ENCODE measurements at places on chromosomes 7 and 10.

DNA sequence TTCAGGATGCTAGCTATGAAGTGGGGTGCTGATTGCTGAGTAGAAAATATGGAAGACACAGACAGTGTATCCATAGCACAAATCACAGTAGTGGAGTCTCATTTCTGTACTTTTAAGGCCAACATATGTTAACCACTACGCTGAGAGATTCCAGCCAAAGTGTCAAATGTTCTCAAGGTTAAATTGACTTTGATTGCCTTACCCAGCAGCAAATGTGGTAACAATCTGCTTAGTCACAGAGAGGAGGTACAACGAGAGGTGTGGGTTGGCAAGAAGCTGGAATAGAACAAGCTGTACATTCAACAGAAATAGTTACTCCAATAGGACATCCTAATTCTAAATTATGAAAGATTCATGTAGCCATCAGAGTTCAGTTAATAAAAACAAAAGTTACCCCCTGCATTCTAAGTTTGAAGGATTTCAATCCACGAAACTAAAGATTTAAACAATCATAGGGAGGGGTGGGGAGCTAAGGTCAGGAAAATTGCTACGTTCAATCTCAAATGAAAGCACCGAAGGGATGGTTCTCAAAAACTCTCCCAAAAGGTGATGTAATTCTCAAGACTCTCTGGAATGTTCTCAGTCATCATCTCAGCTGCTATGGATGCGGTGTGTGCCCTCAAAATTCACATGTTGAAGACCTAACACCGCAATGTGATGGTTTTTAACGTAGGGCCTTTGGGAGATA lies 137.0 kb downstream of the ETV1 start:
- no peak for DNase-seq

DNA sequence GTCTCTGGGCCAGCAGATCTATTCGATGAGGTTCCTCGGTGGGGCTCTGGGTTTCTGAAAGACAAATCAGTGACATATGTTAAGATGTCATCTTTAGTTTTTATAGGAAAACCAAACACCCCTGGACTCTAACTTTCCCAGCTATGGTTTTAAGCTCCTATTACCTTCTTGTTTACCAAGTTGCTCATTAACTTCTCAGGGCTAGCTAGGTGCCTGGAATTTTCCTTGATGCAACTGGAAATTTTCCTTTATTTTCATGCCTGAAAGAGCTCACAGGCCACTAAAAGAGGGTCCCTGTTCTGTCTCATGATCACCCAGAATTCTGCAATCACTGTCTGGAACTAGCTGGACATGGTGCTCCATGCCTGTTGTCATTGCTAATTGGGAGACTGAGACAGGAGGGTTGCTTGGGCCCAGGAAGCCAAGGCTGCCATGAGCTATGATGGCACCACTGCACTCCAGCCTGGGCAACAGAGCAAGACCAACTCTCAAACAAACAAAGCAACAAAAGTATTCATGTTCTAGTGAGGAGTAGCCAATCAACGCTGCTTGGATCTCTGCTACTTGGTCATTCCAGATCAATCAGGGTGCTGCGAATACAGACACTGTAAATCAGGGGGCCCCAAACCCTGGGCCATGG lies 1173.5 kb upstream of the AUTS2 start:
- no peak for DNase-seq

- no peak for DNase-seq
Measured at GRCh38 chr10:79372871-79373270, 25.6 kb downstream of the PPIF start.

DNA sequence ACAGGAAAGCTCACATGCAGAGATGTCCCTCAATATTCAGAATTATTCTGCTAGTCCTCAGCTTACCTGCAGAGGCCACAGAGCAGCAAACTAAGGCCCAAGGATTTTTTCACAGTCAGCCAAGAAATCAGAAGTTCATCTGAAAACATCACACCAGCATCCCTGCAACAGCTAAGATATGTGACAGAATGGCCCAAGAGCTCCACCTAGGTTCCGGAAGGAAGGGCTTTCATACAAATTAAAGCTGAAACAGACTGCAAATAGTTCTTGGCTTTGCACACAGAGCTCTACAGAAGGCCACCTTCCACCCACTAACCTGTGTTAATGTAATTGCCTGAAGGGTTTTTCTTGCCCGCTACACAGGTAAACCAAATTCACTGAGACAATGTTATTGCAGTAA lies 438.8 kb upstream of the C7orf33 start:
- DNase-seq, result no peak

- DNase-seq, result no peak
Measured at GRCh38 chr10:99523251-99523773, 9.4 kb upstream of the NKX2-3 start.

DNA sequence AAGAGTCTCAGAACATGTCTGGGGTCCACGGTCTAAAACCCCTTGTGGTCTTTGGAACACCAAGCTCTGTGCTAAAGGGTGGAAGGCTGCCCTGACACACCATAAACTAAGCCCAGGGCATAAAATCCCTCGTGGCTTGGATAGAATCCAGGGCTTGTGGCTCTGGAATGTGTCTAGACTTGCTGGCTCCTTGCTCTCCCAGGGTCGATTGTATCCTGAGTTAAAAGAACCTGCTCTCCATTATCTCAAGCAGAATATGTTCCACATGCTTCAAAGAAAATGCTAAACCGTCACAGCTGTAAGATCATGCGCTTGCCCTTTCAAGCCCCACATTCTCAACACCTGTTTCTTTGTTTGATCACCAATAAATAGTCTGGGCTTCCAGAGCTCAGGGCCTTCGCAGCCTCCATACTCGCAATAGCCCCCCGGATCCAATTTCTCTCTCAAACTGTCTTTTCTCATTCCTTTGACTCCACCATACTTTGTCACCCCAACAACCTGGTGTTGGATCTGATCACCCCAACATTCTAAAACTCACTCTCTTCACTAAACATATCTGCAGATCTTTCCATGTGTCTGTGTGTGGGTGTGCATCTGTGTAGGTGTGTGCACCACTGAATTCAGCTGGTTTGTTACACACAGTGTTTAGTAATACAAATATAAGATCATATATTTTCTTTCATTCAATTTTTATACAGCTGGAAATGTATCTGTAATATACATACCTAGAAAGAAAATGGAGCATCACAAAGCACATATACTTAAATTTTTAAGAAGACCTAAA lies 238.5 kb downstream of the ZMYND11 start:
- DNase-seq, result no peak

DNA sequence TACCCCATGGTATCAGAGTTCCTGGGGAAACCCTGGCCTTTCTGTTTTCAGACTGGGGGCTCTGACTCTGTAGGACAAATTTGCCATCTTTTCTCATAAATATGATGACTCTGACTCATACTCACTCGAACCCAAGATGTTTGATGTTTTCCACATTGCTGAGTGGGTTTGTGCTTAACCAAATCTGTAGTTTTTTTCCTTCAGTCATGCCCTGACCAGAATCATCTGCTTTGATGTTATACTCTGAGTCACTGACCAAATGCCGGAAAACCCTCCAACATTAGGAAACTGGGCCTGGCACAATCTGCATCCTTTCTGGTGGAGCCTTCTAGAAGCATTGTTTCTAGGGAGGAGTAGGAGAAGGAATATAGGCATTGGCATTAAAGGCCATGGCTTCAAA lies 118.7 kb downstream of the C10orf105 start:
- no peak for DNase-seq

- no peak for DNase-seq
Measured at GRCh38 chr10:22427101-22427500, 81.8 kb downstream of the SPAG6 start.

GRCh38 chr10:115045499-115045898 lies 47.7 kb upstream of the ATRNL1 start:
- DNase-seq, result no peak

DNA sequence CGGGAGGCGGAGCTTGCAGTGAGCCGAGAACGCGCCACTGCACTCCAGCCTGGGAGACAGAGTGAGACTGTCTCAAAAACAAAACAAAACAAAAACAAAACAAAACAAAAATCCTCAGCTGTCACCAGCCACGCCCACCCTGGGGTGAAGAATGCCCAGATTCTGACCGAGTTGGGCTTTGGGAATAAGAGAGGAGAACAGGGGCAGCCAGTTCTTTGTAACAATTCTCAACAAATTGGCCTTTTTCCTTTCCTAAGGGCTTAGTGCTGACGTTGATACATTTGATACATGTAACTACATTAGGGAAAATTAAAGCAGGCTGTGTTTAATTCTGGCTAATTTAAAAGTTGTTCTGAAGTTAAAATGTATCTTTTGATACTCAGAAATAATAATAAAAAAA lies 121.0 kb downstream of the EPC1 start:
- DNase-seq, result no peak

DNA sequence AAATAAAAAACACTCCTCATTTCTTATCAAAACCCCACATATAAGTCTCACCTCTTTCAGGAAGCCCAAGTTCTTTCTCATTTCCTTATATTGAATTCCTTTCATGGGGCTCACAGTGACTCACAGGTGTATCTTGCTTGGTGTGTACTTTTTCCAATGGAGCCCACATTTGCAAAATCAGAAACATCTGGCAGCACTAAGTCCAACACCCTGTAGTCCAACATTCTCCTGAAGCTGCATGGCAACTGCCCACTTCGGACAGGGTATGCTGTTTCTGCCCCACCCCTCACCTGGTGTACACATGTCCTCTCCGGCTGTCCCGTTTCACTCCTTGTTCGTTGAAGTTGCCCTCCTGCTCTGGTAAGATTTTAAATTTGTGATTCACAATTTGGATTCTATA lies 544.1 kb downstream of the SORCS3 start:
- DNase-seq, result no peak

GRCh38 chr7:28725045-28725642 lies 233.0 kb downstream of the TRIL start:
- no peak for DNase-seq

- no peak for DNase-seq
Measured at GRCh38 chr7:45646207-45646821, 72.1 kb downstream of the ADCY1 start.

DNA sequence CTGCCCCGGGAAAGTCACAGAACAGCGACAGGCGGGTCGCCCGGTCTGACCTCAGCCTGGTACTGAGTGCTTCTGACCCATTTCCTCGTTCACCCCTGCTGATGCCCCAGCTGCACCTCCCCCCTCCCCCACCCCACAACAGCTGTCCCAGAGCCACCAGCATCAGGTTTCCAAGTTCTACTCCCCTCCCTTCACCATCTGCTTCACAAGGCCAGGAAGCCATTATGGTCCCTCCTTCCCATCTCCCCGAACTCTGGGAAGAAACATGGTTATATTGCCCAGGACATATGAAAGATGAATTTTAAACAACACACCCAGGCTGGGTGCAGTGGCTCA lies 301.9 kb upstream of the GALNT17 start:
- DNase-seq, result no peak

DNA sequence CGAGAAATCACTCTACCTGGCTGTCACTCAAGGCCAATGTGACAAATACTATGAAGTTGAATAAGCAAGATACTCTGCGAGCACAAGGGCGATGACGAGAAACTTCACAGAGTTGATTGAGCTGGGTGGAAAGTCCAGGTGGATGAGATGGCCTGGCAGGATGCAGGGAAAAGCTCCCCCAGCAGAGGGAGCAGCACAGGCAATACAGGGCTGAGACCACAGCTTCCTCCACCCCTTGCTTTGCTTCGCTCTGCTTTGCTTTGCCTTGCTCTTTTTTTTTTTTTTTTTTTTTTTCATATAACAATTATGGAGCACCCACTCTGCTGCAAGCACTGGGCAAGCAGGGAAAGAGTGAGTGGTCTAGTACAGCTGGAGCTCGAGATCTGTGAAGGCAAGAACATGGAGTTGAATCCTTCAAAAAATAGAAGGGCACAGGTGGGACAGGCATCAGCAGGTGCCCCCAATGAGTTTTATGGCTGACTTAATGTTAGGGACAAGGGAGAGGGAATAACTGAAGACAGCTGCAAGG lies 88.3 kb downstream of the CABCOCO1 start:
- DNase-seq, result no peak

GRCh38 chr10:21173802-21174714 lies 276.9 kb upstream of the NEBL start:
- peak; percentile 10 for DNase-seq

- no peak for DNase-seq
Measured at GRCh38 chr10:77392236-77392721, 245.3 kb downstream of the KCNMA1 start.

- DNase-seq, result no peak
Measured at GRCh38 chr10:93072225-93072712, 1.4 kb upstream of the CYP26A1 start.

GRCh38 chr10:91708174-91708861 lies 75.4 kb upstream of the PPP1R3C start:
- no peak for DNase-seq

DNA sequence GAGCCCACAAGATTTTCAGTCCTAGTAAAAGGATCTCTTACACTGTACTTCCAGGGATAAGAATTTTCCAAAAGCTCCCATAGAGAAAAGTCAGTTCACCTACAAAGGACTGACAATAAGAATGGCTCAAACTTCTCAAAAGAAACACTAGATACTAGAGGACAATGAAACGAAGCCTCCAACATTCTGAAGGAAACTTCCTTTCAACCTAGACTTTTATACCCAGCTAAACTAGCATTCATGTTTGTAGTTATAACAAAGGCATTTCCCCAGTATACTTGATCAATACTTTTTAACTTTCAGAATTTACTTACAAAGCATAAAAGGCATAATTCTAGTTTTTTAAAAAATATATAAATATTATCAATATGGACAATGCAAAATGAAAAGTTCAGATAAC lies 41.0 kb upstream of the DNAAF5 start:
- no peak for DNase-seq

GRCh38 chr10:14084875-14085274 lies 245.8 kb downstream of the FRMD4A start:
- no peak for DNase-seq

GRCh38 chr10:52523696-52524095 lies 209.6 kb downstream of the DKK1 start:
- no peak for DNase-seq

Measured in NCI-H1417 treated with DMSO at 0.1 percent for 48 hours (cell line).